ENCODE measurements at places on chromosomes 12 and 14.

DNA sequence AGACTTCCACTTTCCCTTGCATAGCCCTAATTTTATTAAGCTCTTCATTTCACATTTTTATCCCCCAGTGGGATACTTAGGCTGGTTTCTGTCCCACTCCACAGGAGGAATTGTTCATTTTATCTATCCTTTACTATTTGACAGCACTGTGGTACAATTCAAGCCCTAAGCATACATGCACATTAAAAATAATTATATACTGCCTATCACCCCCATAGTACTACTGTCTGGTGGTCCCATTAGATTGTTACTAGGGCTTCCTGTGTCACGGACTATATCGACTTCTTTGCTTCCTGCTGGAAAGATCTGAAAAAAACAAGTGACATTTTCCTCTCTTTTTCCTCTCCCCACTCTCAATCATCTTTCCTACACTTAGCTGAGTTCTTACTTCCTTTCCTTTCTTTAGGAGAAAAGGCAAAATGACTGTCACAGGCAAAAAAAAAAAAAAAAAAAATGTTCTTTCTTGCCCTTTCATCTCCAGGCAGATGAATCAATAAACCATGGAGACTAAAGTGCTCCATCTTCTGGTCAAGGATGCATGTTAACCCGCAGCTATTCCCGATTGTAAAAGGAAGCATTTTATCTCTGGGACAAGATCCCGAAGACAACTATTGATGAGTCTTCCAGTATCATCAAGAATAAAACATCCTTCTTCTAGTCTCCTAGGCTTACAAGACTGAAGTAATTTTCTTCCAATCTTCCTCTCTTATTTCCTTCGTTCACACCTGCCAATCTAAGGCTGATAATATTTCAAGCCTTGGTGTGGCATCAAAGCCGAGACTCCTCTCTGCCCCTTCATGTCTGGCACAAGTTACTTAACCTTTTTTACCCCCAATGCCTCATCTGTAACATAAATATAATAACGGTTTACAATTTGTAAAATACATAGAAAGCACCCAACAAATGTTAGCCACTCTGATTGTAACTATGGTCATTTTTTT, 94.4 kb upstream of the PLEKHG7 start:
- no peak for DNase-seq

DNA sequence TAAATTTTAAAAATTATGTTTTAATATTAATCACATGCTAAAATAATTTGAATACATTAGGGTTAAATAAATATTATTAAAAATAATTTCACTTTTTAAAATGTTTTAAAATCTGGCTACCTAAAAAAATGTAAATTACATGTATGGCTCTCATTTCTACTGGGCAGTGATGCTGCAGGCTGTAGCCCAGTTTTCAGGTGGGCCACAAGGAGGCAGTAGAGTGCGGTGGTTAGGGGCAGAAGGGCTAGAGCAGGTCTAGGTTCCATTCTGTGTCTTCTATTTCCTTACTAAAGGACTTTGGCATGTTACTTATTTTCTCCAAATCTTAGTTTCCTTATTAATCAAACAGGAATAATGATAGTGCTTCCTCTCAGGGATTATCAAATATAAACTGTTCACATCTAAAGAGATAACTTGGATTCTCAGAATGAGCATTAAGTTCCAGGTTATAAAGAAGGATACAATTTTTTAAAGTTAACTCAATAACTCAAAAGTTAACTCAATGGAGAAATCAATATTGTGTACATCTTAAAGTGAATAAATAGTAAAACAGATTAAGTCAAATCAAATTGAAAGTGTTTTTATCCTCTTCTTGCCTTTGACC, 54.9 kb upstream of the OVCH1 start:
- DNase-seq: peak; percentile 26

DNA sequence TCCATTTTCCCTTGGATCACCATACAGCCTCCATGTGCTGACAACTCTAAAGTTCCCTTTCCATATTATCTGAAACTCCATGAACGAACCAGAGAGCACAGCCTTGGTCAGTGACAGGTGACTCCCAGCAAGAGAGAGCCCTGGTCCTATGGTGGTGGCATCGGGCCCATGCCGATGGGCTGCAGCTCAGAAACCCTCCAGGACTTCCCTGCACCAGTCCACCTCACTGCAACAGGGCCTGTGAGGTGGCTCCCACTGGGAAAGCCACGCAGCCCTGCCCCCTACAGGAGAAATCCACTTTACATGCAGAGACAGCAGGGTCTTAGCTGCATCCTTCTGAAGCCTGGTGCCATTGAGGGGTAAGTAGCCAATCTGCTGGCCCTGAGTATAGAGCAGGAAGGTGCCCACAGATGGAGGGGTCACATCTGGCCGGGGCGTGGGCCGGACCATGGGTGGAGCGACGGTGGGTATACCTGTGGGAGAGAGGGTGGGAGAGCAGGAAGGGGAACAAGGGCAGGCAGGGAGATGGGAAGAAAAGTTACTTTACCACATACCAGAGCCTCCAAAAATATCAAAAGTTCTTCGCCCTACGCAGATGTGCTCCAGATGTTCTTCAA, 24.7 kb downstream of the RTRAF start:
- DNase-seq: no peak

DNA sequence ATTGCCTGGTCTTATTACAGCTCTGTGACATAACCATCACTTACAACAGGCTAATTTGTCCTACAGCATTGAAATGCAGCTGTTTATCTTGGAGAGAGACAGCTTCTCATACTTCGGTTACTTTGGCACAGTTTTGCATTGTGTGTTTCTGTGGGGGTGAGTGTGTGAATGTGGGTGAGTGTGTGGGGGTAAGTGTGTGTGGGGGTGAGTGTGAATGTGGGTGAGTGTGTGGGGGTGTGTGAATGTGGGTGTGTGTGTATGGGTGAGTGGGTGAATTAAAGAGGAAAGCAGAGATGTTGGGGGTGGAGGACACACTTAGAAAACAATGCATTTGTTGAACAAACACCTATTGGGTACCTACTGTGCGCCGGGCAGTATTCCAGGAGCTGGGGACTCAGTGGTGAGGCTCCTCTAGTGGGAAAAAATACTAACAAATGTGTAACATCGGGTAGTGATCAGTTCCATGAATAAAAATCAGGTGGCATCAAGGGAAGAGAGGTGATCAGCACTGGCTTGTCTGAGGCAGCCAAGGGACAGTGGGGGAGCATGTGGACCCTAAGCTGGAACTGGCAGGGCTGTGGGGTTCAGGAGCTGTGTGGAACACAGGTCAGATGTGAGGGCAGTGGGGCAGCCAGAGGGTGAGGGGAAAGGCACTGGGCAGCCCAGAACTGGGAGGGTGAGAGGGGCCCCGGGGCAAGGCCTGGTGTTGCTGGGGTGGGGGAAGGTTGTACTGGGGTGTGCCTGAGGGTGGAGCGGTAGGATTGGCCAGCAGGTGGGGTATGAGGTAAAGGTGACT, 44.1 kb upstream of the AMN start:
- no peak for DNase-seq

GRCh38 chr14:93320489-93320888, 12.3 kb downstream of the BTBD7 start:
- DNase-seq: no peak

DNA sequence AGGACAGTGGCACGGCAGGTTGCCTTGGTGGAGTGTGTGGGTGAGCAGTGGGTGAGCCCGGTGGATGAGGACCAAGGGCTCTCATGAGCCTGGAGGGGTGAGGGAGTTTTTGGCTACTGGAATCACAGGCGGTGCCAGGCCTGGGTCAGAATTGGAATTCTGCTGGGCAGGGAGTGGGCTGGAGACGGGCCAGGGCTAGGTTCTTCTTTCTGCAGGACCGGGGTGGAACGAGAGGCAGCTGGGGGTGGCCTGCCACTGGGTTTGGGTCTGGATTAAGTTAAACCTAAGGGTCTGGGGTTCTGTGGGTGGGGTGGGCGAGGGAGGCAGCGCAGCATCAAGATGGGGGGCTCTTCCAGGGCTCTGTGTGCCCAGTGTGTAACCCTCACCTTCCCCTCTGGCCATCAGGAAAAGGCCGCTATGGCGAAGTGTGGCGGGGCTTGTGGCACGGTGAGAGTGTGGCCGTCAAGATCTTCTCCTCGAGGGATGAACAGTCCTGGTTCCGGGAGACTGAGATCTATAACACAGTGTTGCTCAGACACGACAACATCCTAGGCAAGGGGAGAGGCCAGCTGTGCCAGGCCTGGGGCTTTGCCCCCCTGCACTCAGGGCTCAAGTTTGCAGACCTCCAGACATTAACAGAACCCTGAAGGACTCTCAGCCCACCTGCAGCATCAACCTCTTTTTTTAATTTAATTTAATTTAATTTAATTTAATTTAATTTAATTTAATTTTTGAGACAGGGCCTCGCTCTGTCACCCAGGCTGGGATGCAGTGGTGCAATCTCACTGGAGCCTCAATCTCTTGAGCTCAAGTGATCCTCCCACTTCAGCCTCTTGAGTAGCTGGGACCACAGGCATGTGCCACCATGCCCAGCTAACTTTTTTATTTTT, 7.0 kb downstream of the ACVRL1 start:
- DNase-seq: no peak

DNA sequence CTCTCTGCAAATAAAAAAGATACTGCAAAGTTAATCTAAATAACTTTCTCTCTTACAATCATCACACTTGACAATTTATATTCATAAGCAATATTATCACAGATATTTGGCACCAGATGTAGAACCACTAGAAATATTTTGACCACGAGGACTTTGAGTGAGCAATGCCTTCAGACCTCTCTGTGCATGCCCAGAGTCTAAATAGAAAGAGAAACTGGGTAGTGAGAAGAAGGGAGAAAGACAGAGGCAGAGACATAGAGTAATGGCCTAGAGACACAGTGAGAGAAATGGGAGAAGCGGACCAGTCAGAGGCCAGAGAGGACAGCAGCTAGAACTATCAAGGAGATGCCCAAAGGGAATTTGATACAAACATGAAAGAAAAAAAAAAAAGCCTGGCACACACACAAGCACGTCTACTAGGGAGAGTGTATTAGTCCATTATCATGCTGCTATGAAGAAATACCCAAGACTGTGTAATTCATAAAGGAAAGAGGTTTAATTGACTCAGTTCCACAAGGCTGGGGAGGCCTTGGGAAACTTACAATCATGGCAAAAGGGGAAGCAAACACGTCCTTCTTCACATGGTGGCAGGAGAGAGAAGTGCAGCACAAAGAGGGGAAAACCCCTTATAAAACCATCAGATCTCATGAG, 41.1 kb downstream of the BMP4 start:
- DNase-seq: no peak

GRCh38 chr12:85688837-85689236, 147.4 kb downstream of the RASSF9 start:
- DNase-seq: no peak

GRCh38 chr12:70671698-70672097, 34.5 kb upstream of the PTPRB start:
- no peak for DNase-seq

DNA sequence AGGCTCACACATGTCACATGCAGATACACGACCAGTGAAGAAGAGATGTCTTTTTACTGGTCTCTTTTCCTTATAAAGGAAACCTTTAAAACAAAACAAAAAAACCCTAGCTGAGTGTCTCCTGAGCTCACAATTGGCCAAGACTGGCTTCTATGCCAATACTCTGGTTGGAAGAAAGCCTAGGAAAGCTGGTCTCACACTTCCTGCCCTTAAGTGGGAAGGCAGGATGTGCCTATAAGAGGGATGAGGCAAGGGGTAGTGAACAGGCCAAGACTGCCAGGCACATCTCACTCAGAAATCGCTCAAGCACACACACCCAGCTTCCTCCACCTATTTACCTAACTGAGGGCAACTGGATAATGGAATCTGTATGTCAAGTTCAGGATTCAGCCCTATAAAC, 50.0 kb downstream of the SOCS2 start:
- DNase-seq: no peak

DNA sequence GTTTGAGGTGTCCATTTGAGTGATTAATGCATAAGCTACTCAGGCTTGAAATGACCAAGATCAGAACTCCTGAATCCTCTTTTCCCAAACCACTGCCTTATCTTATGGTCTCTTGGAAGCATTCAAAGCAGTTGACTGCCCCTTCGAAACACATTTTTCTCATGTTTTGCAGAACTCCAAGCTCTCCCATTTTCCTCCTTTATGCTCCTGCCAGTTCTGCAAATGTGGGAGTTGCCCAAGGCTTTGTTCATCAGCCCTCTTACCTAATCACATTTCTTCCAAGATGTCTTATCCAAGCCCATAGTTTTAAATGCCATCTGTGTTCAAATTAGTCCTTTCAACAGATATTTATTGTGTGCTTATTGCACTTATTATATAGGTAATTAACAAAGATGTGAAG, 1.8 kb upstream of the DNAAF2 start:
- DNase-seq: no peak

GRCh38 chr12:12404297-12404696, 47.4 kb downstream of the BORCS5 start:
- DNase-seq: no peak

DNA sequence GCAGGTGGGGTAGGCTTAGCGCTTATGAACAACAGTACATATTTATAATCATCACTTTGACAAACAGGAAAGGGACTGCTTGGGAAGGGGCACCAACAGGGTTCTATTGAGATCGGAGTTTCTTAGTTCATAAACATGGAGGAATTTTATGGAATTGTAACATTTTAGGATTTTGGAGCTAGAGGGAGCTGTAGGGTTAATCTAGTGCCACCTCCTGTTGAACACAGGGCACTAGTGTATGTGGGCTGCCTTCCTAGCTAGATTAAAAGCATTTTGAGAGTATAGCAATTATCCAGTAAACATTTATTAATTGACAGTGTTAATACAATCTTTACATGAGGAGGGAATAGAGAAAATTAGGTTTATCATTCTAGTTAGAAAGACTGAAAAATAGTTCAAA, 23.1 kb upstream of the TBC1D30 start:
- DNase-seq: no peak

- no peak for DNase-seq
Measured at GRCh38 chr14:104294628-104294982, 156.2 kb downstream of the KIF26A start.

- no peak for DNase-seq
Measured at GRCh38 chr14:92863286-92864080, 59.5 kb upstream of the CHGA start.

DNA sequence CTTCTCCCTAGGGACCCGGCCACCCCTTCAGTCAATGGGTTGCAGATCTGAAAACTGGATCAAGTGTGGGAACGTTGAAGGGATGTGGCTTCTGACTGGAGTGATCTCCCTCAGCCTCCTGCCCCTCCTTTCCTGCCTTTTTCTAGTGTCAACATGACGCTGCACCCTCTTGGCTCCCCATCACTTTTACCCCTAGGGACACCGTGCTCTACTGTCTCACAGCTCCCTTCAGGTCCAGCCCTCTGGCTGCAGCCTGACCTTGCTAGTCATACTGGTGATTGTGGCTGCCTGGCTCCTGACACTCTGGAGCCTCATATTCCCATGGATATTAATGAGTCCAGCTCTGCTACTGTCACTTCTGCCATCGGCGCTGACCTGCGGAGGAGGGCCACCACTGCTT, 51.5 kb upstream of the RASSF3 start:
- no peak for DNase-seq

All from activated T-helper 9 cell treated with anti-CD3 and anti-CD28 coated beads, Interleukin-2, amount 50 U/mL, for 16 hours (primary cell).